ENCODE measurements at places on chromosomes 5 and 9.

DNA sequence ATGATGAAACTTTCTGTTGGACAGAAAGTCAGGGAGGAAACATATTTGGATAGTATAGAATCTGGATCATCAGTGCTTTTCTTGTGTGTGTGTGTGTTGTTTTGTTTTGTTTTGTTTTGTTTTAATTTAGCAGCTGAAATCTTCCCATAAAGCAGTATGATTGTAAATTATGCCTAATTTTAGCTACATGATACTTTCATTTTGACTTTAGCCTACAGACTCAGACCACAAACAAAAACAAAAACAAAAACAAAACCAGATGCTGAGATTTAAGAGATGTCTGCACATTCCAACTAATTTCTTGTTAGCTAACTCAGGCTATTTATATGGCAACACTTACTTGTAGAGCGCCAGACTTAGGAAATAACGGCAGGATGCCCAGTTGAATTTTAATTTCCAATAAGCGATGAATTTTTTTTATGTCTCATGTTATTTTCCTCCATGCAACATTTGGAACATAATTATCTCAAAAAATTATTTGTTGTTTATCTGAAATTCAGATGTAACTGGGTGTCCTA lies 119.5 kb upstream of the TRPC7 start:
- DNase-seq: no peak

GRCh38 chr5:56330806-56331205 lies 97.7 kb upstream of the ANKRD55 start:
- DNase-seq: no peak

GRCh38 chr5:34005681-34006080 lies 2.2 kb downstream of the AMACR start:
- no peak for DNase-seq

GRCh38 chr9:79661886-79662536 lies 90.2 kb downstream of the TLE4 start:
- no peak for DNase-seq

GRCh38 chr9:107029146-107029545 lies 166.2 kb downstream of the ZNF462 start:
- no peak for DNase-seq

DNA sequence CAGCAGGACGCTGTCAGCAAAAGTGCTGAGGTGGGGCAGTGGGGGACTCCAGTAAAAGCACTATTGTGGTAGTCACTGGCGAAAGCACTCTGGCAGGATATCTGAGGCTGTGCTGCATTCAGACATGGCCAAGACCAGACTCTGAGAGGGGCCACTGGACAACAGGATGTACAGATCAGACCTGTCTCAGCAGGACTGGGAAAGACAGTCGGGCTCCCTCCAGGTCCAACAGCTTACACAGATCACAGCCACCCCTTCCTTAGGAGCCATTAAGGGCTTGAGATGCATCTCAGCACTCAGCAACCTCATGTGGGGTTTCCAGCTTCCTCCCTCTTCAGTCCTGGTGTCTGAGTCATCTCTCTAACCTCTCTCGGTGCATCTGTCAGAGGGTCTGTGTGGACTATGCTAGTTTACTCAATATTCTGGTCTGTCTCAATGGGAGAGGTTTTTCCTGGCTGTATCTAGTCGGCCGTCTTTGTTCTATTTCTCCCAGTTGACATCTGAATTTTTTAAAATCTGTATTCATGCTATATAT lies 154.5 kb downstream of the CWC27 start:
- no peak for DNase-seq

GRCh38 chr5:172739375-172739774 lies 31.6 kb downstream of the DUSP1 start:
- DNase-seq: no peak

- DNase-seq: no peak
Measured at GRCh38 chr5:3393920-3394597, 201.6 kb upstream of the IRX1 start.

DNA sequence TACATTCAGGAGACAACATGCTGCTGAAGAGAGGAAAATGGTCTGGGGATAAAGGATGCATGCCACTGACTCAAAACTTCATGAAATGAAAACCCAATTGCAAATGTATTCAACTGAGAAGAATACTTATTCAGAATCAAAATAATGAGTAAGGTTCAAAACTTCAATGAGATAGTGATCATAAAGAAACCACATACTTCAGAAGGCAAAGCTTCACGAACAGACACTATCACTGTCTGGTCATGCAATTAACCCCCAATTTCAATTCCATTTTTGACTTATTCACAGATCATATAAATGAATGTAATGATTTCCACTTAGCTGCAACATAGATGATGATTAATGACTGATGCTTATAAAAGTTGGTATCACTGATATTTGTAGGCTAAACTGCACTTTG lies 33.0 kb upstream of the CTNNAL1 start:
- no peak for DNase-seq
